ENCODE measurements at places on chromosomes 6 and 20.

GRCh38 chr6:118469468-118469867 is 78.6 kb upstream of the PLN start:
- no peak for DNase-seq

- DNase-seq, result no peak
Measured at GRCh38 chr6:150410906-150411305, 42.1 kb downstream of the IYD start.

DNA sequence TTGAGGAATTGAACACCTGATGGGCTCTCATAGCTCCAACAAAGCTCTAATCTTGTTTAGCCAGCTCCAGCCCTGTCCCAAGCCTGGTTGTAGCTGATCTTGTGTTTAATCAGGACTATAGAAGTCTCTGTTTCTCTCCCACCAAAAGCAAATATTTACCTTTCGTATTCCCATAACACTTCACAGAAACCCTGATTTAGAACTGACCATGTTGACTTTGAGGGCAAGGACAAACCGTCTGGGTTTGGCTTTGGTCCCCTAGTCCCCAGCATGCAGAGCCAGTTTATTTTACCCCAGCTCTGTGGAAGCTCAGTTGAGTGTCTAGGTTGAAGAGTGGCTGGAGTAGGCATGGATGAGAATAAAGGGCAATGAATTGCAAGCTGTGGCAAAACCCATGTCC is 18.0 kb upstream of the SIM1 start:
- no peak for DNase-seq

DNA sequence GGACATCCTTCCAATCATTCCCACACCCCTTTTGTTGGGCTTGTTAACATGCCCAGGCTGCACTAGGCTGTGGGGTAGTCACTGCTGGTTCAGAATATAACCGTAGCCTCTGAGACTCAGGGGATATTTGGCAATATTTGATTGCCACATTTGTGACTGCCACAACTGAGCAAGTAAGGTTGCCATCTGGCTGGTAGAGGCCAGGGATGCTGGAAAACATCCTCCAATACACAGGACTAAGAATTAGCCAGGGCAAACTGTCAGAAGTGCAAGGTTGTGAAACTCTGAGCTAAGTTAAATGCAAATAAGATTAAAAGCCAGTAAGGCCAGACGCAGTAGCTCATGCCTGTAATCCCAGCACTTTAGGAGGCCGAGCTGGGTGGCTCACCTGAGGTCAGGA is 112.0 kb downstream of the ZMYND8 start:
- no peak for DNase-seq

- no peak for DNase-seq
Measured at GRCh38 chr6:68988698-68989097, 353.6 kb downstream of the ADGRB3 start.

- DNase-seq, result no peak
Measured at GRCh38 chr6:32427218-32427617, 12.5 kb upstream of the HLA-DRA start.

DNA sequence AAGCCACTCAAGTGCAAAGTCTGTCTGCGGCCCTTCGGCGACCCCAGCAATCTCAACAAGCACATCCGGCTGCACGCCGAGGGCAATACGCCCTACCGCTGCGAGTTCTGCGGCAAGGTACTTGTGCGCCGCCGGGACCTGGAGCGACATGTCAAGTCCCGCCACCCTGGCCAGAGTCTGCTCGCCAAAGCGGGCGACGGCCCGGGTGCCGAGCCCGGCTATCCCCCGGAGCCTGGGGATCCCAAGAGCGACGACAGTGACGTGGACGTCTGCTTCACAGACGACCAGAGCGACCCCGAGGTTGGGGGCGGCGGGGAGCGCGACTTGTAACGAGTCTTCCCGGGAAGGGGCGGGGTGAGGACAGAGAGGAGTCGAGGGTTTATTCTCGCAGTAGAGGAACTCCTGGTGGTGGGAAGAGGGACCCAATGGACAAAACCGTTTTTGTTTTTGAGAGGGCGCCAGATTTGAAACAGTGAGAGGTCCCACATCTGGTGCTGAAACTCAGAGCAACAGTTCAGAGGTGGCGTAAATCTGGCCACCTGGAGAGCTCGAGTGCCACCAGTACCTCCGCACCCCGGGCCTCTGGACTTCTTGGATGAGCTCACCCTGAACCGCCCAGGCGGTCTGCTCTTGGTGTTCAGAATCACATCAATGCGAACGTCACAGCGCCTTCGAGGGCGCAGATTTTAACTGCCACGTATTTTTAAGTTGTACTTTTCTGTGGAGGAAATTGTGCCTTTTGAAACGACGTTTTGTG is 8.0 kb downstream of the PRDM13 start:
- DNase-seq, result peak; percentile 45

DNA sequence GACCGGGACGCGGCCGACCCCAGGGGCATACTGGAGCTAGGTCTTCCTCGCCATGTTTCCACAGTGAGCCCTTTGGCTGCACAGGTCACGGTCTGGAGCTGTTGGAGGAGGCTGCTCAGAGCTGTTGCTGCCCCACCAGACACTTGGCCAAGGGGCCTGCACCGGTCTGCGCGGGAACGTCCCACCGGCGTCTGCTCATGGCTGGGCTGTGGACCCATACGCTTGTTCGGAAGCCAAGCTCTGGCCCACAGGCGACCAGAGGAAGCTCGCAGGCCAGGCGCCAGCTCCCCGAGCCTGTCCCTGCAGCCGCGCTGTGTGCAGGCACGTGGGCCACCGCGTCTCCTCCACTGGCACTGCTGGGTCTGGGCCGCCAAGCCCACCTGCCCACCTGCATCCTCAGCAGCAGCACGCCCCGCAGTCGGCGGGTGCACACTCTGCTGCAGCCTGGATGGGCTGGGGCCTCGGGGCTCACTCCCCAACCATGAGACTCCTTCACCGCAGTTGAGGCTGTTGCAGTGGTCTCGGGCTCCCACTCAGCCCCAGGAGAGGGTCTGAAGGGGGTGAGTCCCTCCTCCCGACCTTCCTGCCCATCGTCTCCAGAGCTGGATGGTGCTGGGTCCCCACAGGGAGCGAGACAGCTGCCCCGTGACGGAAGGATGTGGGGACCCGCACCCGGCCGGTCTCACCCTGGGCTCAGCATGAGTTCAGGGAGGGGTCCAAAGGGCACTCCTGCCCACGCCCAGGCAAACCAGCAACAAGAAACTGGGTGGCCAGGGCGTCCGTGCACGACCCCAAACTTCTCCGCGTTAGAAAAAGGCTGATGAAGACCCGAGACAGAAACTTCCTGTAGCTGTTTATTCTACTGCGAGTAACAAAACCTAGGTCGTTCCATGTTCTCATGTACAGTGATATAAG is 15.5 kb upstream of the TCFL5 start:
- no peak for DNase-seq
